ENCODE measurements at places on chromosomes 3 and 15.

GRCh38 chr3:47741925-47742324, 39.8 kb downstream of the SMARCC1 start:
- DNase-seq: no peak

GRCh38 chr15:88126695-88127431, 129.7 kb downstream of the NTRK3 start:
- no peak for DNase-seq

- peak; percentile 41 for DNase-seq
These were observed 39.7 kb upstream of the GADL1 start for GRCh38 chr3:30934208-30934550.

GRCh38 chr3:131397889-131398288, 16.3 kb downstream of the NUDT16 start:
- DNase-seq: no peak

- no peak for DNase-seq
These were observed 38.0 kb upstream of the DPH6 start for GRCh38 chr15:35583863-35584528.

GRCh38 chr3:169034401-169034800, 629.1 kb downstream of the MECOM start:
- no peak for DNase-seq

GRCh38 chr3:194654443-194654842, 17.5 kb downstream of the LSG1 start:
- DNase-seq: no peak

DNA sequence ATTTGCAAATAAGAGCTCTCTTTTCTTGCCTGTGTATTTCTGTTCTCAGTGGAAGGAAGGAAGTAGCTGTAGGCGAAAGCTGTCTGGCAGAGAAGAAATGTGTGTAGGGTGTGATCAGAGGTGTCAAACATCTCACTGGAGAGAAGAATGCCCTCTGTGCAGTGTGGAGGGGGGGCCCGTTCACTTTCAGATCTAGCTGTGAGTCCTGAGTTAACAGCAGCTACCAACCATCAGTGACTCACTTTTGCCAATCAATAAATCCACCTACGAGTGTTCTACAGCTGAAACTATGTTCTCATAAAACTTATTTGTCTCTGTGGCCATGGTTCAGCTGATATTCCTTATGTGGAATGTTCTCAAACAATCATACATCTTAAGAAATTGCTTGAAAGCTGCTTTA, 103.7 kb downstream of the FRMD4B start:
- no peak for DNase-seq

DNA sequence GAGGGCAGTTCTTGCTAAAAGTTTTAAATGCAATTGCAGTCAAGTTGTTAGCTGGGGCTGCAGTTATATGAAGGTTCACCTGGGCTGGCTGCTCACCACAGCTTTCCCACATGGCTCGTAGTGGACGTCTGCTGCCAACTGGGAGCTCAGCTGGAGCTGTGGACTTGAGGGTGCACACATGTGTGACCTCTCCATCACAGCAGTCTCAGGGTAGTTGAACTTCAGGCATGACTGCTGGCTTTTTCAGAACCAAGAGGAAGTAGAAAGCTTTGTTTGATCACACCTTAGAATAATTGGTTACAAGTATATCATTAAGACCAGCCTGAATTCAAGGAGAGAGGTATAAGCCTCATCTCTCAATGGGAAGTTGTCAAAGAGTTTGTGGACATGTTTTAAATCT, 74.1 kb downstream of the CHL1 start:
- no peak for DNase-seq

DNA sequence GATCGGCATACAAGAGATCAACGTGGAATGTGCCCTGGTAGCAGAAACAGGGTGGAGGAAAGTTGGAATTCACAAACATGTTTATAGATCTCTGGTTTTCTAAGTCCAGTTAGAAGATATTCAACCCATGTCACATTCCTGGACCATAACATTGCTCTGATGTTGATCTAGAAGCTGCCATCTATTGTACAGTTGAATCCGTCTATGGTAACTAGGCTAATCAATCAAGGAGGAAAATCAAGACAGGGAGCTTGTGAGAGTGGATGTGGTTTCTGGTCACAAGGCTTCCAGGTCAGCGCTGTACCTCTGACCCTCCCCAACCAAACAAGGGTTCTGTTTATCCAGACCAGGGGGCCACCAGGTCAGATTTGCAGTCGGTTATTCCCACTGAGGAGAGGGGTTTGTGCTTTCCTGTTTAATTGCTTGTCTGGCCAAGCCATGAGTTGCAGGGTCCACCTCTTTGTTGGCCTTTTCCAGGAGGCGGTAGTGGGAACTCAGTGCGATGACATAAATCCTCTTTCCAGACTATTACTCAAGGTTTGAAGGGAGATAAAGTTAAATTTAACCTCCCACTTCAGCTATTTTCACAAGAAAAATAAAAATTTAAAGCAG, 130.3 kb downstream of the SLCO3A1 start:
- DNase-seq: no peak

- no peak for DNase-seq
These were observed 55.9 kb upstream of the MEF2A start for GRCh38 chr15:99509686-99510461.

DNA sequence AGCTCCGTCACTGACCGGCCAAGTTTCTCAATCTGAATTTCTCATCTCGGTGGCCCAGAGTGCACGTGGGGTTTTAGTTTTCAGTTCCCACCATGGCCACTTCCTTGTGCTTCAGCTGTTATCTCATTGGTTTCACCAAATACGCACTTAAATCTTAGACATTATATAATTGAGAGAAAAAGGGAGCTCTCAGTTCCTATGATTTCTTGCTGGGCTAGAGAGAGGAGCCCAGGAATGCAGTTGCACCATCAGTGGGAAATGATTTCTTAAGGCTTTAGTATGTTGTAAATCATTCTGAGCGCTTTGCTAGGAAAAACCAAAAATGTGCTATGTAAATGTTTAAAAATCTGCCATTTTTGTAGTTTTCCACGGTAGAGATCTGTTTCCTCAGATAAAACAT, 53.2 kb downstream of the OXNAD1 start:
- no peak for DNase-seq

DNA sequence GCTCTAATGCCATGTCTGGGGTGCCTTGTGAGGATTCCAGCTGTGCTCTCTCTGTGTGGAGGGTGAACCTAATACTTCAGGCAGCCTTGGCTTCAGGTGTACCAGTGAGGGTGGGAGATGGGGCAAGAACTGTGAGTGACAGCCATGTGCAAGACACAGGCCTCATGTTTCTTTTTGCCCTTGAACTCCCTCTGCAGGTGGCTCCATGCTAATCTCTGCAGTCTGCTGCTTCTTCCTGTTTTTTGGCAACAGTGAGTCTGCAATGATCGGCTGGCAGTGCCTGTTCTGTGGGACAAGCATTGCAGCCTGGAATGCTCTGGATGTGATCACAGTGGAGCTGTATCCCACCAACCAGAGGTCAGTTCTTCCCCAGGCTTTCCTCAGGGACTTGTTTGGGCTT, 189.3 kb downstream of the SV2B start:
- peak; percentile 17 for DNase-seq

DNA sequence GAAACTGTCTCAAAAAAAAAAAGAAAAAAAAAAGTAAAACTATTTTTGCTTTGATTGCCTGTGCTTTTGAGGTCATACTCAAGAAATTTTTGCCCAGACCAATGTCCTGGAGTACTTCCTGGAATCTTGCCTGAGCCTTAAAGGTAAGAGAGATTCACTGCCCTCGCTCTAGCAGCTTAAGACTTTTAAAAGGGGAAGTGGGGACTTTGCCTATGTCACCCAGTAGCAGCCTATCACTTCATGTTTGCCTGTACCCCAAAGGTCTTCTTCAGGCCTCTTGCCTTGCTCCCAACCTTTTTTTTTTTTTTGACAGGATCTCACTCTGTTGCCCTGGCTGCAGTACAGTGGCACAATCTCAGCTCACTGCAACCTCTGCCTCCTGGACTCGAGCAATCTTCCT, 18.9 kb upstream of the GOLGB1 start:
- DNase-seq: no peak

DNA sequence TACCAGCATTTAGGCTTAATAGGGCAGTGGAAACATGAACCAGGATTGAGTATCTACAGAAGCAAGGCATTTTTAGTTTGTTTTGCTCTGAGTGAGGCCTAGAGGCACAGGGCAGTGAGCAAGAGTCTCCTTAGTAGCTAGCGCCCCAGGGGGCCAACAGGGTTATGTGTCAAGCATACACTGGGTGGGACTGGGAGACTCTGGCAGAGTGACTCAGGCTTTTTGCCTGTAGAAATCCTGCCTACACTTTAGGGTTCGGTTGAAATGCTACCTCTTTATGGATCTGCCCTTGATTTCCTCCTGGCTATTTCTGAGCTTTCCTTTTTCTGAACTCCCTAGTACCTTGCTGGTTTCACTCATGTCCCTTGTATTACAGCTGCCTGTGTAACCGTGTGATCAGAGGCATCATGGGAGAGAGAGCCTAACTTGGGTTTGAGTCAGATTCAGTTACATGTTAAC, 72.2 kb downstream of the TOP2B start:
- DNase-seq: peak; percentile 18

- peak; percentile 10 for DNase-seq
These were observed 65.9 kb downstream of the POLR2M start for GRCh38 chr15:57772223-57772957.

DNA sequence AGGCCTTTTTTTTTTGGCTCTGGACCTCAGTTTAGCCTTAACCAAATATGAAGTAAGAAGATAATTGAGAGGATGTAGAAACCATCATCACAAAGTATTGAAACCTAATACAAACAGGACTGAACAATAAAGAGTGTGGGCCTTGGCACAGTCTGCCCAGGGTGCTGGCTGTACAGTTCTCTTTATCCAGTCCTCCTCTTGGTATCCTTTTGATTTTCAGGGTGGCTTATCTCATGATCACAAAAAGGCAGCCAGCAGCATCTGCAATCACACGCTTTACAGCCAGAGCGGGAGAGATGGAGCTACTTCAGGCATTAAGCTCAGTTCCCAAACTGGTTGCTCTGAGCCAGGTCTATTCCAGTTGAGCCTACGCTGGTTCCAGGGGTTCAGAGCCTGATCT, 239.7 kb downstream of the RPLP1 start:
- DNase-seq: no peak

- no peak for DNase-seq
These were observed 59.9 kb downstream of the SEC22A start for GRCh38 chr3:123261666-123262065.

- DNase-seq: no peak
These were observed 19.5 kb downstream of the AMOTL2 start for GRCh38 chr3:134354612-134355251.

DNA sequence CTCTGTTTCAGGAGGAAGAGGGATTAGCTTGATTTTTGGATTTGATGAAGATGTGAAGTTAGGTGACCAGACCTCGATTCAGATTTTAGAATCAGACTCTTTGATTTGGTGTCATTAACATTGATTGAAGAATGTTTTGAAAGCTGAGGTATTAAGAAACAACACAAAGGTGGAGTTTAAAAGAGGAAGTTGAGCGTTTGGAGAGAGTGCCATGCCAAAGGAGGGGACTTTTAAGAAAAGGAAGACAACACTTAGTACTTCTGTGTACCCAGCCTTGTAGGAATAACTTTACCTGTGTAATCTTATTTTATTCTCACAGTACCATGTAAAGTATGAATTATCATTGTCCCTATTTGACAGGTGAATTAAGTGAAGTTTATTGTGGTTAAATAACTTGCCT, 34.4 kb downstream of the PPARG start:
- DNase-seq: no peak

- no peak for DNase-seq
These were observed 52.5 kb downstream of the IFT80 start for GRCh38 chr3:160346511-160346910.

GRCh38 chr3:107987036-107987939, 103.5 kb downstream of the CD47 start:
- no peak for DNase-seq

- no peak for DNase-seq
These were observed 49.1 kb downstream of the KLHL25 start for GRCh38 chr15:85745525-85746150.

DNA sequence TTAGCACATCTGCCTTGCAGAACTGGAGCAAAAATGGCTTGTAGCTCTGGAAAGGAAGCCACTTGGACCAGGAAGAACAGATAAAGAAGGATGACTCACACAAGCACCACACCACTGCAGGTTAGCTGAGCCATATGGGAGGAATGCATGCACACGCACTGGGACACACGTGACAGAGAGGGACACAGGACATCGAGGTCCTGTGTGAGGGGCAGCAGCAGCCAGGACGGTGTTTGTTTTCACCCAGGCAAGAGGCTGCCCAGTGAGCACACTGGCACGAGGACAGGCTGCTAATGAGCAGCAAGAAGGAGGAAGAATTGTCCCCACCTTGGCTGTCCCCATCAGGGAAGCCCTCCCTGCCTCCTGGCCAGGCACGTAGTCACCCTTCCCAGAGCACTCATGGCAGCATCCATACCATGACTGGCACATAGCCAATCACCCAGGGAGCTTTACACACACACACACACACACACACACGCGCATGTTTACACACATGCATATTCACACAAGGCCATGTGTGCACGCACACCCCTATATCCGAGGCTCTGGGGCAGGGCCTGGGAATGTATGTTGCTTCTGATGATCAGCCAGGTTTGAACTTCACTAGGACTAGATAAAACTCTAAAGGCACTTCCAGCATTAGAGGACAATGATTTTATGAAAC, 24.0 kb upstream of the SPTBN5 start:
- no peak for DNase-seq

DNA sequence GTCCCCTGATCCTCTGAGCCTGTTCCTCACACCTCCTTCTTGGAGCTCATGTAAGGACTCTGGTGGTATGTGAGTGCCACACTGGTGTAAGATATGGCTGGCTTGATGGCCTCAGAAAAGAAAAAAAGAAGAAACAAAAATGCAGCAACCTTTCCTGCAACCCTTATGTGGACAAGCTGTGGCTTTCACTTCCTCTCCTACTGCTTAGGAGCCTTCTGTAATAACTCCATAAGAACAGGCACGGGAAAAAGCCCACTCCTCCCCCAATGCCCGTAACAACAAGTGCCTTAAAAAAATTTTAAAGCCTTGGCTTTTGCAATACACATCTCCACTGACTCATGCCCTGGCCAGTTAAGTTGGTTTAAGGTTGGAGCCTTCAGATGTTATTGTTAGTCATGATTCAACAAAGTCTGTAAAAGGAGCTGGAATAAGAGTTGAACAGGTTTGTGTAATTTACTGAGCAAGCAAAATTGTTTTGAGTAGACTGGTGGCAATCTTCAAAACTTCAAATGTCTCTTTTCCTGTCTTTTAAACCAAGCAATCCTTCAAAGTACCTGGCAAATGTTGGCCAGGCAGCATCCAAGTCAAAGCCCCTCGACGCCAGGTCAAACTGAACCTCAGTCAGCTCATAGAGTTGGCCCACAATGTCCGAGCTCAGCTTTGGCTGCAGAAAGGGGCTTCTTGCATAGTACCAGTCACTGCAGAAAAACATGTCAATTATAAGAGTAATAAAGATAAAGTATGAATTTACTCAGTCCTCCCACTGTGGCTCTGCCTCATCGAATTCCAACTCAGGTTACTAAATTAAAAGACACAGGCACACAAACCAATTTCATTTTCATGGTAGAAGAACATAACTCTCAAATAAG, 22.9 kb downstream of the FYCO1 start:
- peak; percentile 80 for DNase-seq

- DNase-seq: peak; percentile 21
These were observed 79.3 kb upstream of the TCF12 start for GRCh38 chr15:56839099-56839498.

- peak; percentile 55 for DNase-seq
These were observed 232.7 kb downstream of the MECOM start for GRCh38 chr3:169430707-169431404.

- DNase-seq: no peak
These were observed 44.8 kb upstream of the RPS17 start for GRCh38 chr15:82585072-82585471.

GRCh38 chr15:99180086-99180963, 69.1 kb downstream of the TTC23 start:
- DNase-seq: no peak

GRCh38 chr15:68875377-68876116, 54.8 kb upstream of the SPESP1 start:
- DNase-seq: peak; percentile 93
